Fibroblast of upper back skin (primary cell): ENCODE measurements at places on chromosomes 4 and X.
A peak's percentile ranks its signal among the peaks of the same experiment; 100 is the strongest.

DNA sequence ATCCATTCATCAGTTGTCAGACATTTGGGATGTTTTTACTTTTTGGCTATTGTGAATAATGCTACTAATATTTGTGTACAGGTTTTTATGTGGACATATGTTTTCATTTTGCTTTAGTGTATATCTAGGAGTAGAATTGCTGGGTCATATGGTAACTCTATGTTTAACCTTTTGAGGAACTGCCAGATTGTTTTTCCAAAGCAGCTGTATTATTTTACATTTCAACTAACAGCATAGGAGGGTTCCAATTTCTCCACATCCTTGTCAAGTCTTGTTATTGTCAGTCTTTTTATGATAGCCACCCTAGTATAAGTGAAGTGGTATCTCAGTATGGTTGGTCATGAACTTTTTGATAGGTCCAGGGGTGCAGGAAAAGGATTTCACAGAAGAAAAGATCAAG lies 114.5 kb upstream of the FAM9C start:
- no peak for DNase-seq

DNA sequence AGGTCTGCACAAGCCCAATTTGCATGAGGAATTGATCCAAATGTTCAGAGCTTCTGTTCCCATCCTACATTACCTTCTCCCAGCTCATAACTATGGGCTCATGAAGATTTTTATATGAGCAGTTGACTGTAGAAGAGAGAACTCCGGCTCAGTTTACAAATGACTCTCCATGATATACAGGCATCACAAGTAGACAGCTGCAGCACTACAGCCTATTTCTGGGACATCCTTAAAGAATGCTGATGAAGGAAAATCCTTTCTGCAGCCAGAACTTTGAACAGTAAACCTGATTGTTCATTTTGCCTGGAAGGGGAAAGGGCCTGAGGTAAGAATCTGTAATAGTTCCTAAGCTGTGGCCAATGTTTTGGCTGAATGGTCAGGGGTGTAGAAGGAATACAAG lies 174.1 kb upstream of the CXCL13 start:
- no peak for DNase-seq

DNA sequence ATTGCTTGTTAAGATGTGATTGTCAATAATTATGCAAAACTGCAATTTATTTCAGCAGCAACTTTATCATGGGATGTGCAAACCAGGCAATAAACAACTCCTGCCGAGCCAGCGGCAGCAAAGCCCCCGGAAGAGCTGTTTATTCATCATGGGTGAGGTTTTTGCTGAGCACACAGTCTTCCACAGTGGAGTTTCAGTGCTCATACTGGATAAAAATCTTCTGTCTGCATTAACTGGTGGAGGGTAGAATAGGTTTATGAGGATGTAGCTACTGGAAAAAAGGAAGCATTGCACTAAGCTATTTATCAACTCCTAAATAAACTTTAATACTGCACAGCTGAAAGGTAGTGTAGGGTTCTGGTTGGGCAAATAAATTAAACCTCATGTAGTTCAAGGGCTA lies 557.4 kb upstream of the FTHL17 start:
- no peak for DNase-seq

- DNase-seq = no peak
Observed at GRCh38 chrX:85196319-85196718, 47.3 kb downstream of the SATL1 start.

DNA sequence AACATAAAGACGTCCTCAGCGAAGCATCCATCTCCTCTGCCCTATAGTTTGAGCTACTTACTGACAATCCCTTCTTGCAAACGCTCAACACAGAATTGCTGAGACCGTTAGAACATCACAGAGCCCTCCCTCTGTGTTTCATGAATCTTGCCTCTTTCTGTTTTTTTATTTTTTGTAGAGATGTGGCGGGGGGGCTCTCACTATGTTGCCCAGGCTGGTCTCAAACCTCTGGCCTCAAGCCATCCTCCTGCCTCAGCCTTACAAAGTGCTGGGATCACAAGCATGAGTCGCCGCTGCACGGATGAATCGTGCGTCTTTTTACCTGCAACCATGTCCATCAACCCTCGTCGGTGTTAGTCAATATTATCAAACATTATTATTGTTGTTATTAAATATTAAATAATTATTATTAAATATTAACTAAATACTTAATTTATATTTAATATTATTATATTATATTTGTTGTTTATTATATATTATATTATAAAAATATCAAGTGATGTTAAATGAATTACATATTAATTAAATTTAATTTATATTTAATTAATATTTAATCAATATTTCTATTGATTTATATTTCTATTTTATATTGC lies 200.7 kb downstream of the CRLF2 start:
- DNase-seq = no peak

GRCh38 chrX:43467608-43468234 lies 188.4 kb upstream of the MAOA start:
- no peak for DNase-seq

- DNase-seq = peak; percentile 65
Observed at GRCh38 chrX:34839451-34839850, 103.1 kb upstream of the FAM47B start.

- peak; percentile 9 for DNase-seq
Observed at GRCh38 chr4:129218360-129218759, 122.4 kb downstream of the C4orf33 start.

- DNase-seq = peak; percentile 15
Observed at GRCh38 chr4:55921093-55921492, 27.7 kb upstream of the CEP135 start.

DNA sequence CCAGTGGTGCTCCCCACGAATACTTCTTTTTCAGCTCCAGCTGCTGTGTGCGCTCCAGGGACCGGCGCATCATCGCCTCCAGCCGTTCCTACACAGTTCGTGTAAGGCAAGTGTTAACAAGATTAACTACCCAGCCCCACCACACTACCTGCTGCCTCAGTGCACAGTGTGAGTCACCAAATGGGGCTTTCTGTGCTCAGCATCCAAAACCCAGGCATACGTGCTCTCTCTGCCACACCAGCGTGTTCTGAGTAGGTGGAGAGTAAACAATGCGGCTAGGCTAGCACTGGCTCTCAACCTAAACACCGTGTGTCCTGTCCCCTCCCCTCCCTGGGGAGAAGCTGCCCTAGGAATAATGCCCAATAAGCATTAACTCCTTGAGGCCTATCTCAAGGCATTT lies 60.0 kb downstream of the MAP7D2 start:
- no peak for DNase-seq

- DNase-seq = no peak
Observed at GRCh38 chrX:41707218-41707617, 16.8 kb upstream of the GPR82 start.

- peak; percentile 44 for DNase-seq
Observed at GRCh38 chr4:139416073-139416673, 37.7 kb upstream of the RAB33B start.

GRCh38 chrX:3697220-3697684 lies 16.2 kb downstream of the PRKX start:
- DNase-seq = no peak

DNA sequence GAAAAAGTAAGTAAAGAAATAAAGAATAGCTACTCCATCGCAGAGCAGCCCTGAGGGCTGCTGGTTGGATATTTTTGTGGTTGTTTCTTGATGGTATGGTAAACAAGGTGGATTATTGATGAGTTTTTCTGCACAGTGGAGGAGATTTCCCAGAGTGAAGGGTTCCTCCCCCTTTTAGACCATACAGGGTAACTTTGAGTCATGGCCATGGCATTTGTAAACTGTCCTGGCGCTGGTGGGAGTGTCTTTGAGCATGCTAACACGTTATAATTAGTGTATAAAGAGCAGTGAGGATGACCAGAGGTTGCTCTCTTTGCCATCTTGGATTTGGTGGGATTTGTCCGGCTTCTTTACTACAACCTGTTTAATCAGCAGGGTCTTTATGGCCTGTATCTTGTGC lies 128.2 kb downstream of the ASMT start:
- no peak for DNase-seq

GRCh38 chrX:49919617-49920016 lies 2.8 kb upstream of the CLCN5 start:
- DNase-seq = peak; percentile 64

GRCh38 chrX:46642145-46642544 lies 68.6 kb downstream of the CHST7 start:
- no peak for DNase-seq

GRCh38 chrX:81208916-81209315 lies 7.0 kb downstream of the SH3BGRL start:
- DNase-seq = no peak

GRCh38 chrX:68686097-68686977 lies 38.9 kb downstream of the STARD8 start:
- DNase-seq = no peak

DNA sequence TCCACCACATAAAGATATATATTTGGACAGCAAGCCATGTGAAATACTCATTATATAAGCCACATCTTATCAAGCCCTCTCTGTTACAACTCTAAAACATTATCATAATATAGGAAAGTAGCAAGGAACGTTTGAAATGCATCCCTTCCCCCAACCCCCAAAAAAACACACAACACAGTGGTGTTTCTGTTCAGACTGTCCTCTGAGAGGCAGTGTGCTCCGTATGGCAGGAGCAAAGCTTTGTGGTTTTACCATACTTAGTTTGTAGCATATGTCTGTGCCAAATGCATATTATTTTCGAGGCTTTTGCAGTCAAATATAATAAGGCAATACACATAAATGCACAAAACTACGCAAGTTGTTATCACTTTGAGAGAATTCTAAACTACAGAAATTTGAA lies 194.2 kb downstream of the RAPGEF2 start:
- DNase-seq = peak; percentile 56

GRCh38 chrX:104565791-104566680 lies at the start of gene IL1RAPL2:
IL1RAPL2 (plus strand) TSS chrX:104566199.
- peak; percentile 1 for DNase-seq

GRCh38 chr4:1575418-1576303 lies 108.5 kb downstream of the FAM53A start:
- no peak for DNase-seq

- no peak for DNase-seq
Observed at GRCh38 chr4:10144966-10145365, 28.4 kb upstream of the WDR1 start.

DNA sequence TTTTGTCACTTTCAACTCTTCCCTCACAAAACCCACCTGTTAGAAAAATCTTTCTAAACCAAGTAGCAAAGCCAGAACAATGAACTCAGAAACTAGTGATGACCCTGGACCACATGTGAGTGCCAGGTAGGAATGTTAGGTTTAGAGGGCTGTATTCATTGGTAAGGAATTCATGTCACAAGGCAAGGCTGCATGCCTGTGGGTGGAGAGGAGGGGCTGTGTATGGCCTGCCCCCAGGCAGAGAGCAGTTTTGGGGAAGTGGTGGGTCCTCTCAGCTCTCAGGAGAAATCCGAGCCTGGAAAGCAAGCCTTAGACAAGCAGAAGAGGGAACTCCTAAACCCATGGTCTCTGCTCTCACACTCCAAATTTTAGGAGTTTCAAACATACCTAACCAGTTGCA lies 2.4 kb downstream of the RNF175 start:
- DNase-seq = peak; percentile 32

DNA sequence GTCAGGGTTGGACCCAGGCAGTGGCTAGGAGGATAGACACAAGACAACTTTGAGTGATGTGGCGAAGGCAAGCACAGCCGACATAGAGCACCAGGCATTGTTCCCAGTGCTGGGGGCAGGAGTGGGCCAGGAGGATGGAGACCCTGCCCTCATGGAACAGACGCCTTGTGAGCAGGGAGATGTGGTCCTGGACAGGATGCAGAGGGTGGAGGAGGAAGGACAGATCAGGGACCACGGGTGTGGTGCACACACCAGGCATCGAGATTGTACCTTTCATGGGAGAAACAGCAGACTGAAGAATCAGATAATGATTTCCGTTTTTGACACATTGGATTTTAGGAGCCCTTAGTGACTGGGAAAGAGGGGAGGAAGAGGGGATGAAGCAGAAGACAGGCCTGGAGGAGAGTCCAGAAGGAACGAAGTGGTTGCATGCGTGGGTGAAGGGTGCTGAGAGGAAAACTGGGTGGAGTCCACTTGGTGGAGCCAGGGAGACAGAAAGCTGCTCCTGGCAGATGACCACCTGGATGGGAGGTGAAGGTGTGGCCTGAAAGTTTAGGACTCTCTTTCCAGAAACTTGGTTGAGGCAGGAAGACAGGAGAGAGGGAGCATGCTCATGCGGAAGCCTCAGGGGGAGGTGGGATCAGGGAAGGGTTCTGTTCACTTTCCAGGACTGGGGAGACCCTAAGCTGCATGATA lies 27.9 kb upstream of the MAP3K15 start:
- no peak for DNase-seq

DNA sequence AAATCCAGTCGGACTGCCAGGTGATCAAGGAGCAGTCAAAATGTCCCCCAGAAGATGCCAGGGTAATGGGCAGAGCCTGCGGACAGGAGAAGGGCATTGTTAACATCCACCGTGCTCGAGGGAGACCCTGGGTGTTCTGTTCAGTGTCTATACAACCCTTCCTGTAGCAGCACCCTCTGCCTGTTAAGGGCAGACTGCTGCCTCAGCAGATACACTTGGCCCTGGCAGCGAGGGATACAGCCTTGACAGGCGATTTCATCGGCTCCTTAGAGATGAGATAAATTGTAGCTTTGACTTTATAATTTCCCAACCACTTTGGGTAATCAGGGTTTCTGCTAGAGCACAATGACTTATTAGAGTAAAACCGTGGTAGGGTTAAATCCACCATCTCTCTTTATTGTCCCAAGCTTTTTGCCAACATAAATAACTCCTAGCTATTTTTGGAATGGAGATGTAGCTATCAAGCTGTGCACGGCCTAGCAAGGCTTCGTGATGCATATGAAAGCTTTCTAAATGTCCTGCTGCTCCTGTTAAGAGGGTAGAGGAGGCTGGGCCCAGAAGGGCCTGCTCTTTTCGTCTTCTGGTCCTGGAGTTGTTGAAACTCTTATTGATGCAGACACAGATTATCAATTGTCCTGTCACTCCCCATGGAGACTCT lies 195.9 kb downstream of the CPEB2 start:
- peak; percentile 23 for DNase-seq

DNA sequence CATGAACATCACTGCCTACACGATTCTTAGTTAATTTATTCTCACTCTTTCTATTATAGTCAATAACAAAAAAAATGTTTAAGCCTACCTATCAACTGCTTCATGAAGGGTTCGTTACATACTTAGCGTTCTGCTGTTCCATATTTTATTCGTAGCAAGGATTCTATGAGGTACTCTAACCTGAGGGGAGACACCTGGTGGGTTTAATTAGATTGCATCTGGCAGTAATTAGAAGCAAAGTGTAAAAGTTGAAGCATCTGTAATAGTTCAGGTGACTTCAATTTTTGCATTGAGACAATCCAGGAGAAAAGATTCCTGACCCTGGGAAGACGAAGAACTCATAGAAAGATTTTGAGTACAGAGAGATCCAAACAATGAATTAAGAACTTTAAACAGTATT lies 1655.8 kb upstream of the TENM3 start:
- no peak for DNase-seq

DNA sequence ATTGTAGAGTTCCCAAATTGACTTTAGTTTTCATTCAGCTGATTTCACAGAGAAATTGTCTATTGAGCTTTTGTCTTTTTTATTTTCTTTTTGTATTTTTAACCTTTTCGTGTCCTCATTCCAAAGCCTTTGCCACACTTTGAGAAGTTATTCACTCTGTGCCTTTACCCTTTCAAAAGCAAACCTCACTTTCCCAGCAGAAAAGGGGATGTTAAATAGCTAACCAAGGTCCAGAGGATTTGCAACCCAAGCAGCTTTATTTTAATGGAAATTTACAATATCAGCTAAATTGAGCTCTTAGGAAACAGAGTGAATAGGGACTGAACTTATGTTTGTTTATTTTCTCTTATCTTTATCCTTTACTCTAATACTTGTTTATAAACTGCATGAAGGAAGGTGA lies 428.8 kb downstream of the PCDH7 start:
- no peak for DNase-seq

- DNase-seq = no peak
Observed at GRCh38 chr4:4720646-4721045, 138.8 kb upstream of the MSX1 start.

- no peak for DNase-seq
Observed at GRCh38 chr4:181650033-181650825, 593.0 kb upstream of the TENM3 start.
